ENCODE measurements at places on chromosomes 7 and 10.

DNA sequence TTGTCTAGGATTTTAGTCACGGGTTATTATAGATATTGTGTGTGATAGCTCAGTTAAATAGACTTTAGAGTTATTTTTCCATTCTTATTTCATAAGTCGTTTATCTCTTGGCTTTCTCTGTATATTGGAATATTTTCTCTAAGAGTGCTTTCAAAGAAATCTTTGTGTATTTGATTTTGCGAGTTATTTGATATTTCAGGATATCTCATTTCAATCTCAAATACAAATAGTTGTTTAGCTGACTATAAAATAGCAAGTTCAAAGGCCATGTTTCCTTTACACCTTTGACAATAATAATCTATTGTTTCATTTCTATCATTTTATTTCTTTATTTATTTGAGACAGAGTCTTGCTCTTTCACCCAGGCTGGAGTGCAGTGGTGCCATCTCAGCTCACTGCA is 55.9 kb downstream of the STK31 start:
- DNase-seq: no peak

DNA sequence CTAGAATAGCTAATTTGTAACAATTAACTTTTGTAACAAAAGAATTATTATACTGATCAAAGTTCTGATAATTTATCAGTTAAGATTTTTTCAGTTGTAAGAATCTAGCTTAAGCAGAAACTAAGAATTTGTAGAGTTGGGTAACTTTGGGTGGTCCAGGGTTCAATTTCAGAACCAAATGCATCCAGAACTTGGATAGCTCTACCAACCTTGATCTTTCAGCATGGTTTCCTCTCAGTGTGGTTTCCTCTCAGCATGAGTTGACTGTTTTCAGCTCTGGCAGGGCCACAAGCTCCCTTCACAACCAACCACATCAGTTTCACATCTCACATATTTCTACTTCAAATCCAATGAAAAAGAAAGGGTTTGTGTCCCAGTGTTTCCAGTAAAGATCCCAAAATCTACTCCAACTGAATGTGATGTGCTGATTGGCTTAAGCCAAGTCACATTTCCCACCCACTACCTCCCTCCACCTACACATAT is 3.3 kb upstream of the FAS start:
- DNase-seq: no peak

- no peak for DNase-seq
Observed at GRCh38 chr7:34991938-34992840, 45.1 kb downstream of the DPY19L1 start.

- no peak for DNase-seq
Observed at GRCh38 chr10:69797959-69798358, 3.7 kb upstream of the COL13A1 start.

DNA sequence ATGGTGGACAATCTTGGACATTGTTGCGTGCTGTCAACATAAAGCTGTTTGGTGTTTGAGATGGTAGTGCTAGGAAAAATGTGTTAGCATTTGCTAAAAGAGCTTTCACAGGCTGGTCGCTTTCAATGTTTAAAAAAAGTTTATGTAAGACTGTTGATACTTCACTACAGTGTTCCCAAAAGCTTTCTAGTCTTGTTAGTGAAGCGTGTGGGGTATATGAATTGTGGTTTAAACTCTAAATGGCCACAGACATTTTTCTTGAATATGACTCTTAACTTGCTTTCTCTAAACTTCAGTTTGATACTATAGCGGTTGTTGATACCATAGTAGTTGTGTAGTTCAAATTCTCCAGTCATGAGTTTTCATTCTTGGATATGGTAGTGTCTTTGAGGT is 44.9 kb downstream of the MCU start:
- no peak for DNase-seq

GRCh38 chr7:117458977-117459583 is 20.7 kb upstream of the CFTR start:
- no peak for DNase-seq

DNA sequence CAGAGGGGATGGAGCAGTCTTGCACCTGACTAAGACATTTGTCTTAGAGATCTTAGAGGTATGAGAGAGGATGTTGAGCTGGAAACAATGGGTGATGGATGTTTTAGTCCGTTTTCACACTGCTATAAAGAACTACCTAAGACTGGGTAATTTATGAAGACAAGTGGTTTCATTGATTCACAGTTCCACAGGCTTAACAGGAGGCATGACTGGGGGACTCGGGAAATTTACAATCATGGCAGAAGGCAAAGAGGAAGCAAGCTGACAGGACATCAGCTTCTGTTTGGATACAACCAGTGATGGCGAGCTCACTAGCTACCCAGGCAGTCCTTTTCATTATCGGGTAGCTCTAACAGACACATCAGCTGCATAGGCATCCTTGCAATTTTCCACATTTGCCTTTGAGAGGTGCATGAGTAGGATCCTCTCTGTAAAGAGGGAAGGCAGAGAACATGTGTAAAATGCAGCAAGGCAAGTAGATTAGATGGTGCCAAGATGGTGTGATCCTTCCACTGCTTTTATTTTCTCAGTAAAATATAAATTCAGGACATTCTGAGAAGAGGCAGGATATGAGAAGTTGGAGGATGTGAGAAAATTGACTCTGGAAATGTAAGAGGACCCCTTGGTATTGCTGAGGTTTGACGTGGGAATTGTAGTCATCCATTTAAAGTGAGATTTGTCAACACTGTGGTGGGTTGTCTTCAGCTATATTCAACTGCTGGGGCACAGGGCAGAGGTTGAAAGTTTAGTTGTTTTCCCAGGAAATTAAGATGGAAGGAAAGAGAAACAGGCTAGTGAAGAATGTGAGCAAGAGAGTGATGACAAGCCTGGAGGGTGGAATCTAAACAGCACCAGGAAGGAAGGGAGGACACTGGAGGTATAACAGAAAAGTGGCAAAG is 1140.0 kb upstream of the AUTS2 start:
- no peak for DNase-seq

GRCh38 chr10:124436191-124436638 is 13.6 kb downstream of the NKX1-2 start:
- no peak for DNase-seq

GRCh38 chr10:35289198-35289597 is 47.1 kb upstream of the CCNY start:
- no peak for DNase-seq

GRCh38 chr7:74012842-74013249 is 15.1 kb upstream of the ELN start:
- no peak for DNase-seq

DNA sequence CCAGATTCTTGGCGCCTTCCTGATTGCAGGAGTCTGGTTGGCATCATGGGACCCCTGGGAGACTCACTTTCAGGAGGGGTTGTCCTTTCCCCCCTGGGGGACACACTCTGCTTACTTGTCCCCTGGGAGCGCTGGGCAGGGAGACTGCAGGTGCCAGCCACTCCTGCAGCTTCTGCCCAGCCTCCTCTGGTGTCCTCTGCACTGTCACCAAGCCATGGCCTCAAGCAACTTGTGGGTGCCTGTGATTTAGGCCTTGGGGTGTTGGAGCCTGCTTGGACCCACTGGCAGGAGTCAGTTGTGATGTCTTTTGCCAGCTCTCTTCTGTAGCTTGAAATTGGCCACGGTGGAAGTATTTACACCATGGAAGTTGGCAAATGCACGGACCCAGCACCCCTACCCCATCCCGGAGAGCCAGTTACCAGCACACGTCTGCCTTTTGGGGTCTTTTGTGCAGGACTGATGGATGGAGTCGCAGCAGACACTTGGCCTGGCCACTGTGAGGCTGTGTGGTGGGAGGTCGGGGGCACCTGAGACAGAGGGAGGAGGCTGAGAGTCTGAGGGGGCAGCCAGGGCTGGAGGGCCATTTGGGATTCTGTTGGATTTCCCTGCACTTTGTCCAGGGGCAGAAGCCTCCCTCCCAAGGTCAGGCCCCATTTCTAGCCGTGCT is 104.7 kb downstream of the LHPP start:
- no peak for DNase-seq

DNA sequence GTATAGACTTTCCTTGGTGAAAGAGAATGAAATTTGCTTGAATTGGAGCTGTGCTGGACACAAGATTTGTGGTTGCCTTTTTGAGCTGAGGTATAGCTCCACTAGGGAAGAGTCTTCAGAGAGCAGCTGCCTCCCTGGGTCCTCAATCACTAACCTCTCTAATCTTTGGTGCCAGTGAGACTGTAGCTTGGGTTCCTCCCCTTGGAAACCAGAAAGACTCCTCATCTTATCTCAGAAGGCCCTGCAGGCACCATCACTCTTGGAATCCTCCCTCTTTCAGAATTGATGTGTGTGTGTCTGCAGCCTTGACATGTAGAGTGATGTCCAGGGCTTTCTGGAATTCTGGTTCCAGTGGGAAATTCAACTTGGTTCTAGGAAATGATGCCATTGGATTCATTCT is 426.5 kb downstream of the RPS24 start:
- DNase-seq: no peak

GRCh38 chr7:147937428-147937827 is 653.1 kb upstream of the C7orf33 start:
- no peak for DNase-seq

DNA sequence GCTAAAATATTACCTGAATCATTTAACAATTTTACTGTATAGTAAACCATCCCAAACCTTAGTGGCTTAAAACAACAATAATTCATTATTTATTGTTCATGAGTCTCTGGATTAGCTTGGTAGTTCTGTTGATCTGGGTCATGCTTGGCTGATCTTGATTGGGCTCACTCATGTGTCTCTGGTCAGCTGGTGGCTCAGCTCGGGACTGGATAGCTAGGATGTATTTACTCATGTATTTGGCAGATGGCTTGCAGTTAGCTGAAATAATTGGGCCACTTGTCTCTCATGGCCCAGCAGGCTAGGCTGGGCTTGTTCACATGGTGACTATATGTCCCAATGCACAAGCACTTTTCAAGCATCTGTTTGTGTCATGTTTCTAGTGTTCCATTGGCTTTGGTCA is 262.8 kb downstream of the BBS9 start:
- no peak for DNase-seq

DNA sequence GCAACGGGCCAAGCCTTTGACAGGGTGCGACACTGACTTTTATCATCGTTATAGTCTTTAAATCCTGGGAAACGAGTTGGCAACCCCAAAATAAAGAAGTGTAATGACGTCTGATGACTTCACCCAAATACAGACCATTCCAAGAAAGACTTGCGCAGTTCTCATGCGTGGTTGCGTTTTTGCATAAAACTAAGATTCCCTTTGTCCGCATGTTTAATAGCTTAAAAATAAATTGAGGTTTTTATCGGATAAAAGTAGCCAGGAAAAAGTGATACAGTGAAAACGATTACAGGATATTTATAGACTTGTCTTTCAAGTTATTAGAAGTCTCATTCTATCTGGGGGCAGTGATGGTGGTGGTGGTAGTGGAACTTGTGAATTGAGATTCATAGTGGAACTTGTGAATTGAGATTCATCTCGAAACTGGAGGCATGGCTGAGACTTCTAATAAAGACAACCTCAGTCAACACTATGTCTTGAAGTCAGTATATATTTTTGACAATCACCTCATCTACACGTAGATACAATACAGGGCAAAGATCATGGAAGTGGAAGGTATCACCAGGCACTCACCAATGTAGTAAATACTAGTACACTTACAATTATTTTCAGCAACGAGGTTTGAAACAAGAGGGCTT is 1.2 kb upstream of the NAMPT start:
- peak; percentile 36 for DNase-seq

DNA sequence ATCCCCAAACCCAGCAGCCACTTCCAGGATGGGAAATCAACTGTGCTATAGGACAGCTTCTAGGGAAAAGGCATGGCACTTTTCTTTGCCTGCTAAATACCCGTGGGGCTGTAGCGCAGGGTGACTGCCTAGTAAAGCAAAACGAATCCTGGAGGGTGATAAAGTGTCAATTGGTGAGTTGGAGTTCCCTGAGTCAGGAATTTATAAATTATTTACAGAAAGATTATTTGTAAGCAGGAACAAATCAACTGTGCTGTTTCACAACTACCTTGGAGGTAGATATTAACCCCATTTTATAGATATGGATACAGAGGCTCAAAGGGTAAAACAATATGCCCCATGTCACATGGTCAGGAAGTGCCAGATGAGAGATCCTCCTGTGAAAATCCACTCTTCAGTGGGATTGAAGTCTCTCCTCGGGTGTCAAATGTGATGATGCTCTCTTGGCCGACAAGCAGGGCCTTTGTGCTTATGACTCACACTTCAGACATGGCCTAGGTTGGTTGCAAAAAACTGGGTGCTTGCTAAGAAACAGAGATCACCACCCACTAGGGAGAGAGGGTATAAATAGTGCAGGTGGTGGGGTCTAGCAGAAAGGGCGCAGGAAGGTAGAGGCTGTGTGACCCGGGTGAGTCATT is 383.2 kb upstream of the ZMIZ1 start:
- DNase-seq: no peak

- no peak for DNase-seq
Observed at GRCh38 chr10:48398261-48398660, 91.8 kb downstream of the MAPK8 start.

GRCh38 chr10:95674643-95675042 is 18.1 kb upstream of the ALDH18A1 start:
- no peak for DNase-seq

- no peak for DNase-seq
Observed at GRCh38 chr7:68314208-68314607, 1284.1 kb upstream of the AUTS2 start.

DNA sequence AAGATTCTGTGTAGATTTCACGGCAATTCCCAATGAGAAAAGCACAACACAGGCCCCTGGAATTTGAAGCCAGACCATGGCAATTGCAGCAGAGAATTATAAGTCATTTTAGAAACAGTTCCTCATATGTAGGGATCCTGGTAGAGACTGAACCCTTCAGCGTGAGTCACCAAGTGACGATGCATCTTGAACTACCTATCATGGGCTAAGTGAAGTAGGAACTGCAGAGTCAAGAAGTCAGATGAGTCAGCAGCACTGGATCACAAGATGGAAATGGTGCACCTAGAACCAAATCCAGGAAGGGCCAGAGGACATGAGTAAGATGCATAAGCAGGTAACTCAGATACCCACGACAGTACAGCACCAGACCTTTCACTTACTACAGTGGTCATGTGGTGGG is 140.0 kb upstream of the TPK1 start:
- DNase-seq: no peak

DNA sequence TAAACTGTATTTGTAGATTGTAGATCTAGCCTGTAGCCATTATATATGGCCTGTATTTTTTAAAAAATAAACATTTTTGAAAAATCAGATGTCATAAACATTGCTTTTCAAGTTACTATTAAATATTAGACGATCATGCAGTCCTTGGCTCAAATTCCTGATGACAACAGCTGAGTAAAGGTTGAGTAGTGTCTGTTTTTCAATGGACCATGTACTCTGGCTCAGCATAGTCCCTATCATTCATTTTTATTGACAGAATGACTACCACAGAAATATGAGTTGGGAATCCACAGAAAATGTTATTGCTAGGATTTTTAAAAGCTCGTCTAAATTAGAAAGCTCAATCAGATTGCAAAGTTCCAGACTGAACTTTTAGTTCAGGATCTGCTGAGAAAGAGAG is 145.4 kb downstream of the SORCS1 start:
- no peak for DNase-seq

DNA sequence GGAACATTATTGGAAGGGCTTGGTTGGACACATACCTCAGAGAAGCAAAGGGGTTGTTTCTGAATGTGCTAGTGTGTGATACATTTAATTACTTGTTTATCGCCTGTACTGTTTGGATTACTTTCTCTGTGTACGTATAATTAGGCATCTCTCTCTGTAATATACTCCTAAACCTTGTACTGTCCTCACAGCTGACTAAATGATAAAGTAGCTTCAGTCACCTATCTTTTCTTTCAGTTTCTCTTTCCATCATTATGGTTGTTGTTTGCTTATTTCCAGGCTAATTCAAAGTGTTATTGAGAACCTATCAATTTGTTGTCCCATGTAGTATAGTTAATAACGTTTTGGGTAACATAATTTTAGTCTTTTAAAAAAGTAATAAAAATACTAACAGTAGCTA is 34.0 kb downstream of the MXI1 start:
- no peak for DNase-seq

Data from hindlimb muscle (tissue), 1 donor.